ENCODE measurements at places on chromosomes 6 and 20.

GRCh38 chr20:2006452-2007361 lies 12.8 kb upstream of the PDYN start:
- peak; percentile 66 for DNase-seq

DNA sequence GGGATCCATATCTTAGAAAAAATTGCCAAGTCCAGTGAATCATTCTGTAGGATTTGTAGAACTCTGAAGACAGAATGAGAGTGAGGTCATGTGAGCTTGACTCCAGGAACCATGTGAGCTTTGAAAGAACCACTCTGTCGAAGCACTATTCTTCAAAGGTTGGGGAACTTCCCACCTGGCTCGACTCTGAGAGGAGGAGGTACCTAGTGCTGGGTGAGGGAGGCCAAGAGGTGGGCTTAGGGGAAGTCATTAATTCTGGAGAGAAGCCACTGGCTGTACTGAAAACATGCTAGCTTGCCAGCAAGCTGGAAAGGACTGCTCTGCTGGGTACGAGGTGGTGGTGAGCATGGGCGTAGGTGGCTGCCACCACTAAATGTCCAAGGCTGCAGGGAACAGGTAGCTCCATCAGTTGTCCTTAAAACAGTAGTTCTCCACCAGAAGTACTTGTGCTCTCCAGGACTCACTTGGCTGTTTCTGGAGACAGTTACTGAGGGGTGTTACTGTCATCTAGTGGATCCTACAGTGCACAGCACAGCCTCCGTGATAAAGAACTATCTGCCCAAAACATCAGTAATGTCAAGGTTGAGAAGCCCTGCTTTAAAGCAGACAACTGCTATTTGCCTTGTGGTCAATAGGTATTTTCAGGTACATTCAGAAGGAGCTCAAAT lies 34.7 kb upstream of the SYNJ2 start:
- peak; percentile 68 for DNase-seq

DNA sequence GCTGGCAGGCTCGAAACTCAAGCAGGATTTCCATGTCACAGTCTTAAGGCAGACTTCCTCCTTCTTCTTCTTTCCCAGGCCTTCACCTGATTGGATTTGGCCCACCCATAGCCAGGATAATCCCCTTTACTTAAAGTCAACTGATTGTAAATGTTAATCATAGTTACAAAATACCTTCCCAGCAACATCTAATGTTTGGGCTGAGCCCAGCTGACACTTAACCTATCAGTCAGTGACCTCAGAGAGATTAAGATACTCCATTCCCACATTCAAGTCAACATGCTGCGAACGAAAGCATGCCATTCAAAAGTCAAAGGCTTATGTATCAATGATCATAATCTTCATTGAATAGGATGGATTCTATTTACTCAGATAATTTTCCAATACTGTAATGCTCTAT lies 16.0 kb downstream of the MAP7 start:
- no peak for DNase-seq

DNA sequence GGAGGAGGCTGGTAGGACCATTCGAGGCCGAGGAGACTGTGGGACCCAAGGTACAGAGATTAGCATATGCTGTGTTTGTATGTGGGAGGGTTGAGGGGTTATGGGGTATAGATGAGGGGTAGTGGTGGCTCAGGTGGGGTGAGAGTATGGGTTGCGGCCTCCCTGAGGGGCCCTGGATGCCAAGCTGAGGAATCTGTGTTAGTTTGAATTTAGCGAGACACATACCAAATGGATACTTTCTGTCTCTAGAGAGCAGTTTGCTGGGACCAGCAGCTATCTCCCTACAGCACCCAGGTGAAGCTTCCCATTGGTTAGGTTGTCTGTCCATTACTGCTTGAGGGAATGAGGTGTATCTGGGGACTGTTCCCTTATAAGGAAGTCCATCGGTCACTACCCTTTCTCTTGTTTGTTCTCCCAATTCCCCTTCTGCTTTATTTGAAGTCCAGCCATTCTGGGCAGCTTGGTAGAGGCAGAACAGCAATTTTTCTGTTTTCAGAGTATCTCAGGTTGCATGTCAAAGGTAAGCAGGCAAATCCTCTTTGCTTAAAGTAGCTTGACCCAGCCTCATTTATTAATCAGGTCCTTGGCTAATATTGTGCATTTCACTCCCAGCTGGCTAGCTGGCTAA lies 15.2 kb downstream of the CHMP4B start:
- DNase-seq = no peak

DNA sequence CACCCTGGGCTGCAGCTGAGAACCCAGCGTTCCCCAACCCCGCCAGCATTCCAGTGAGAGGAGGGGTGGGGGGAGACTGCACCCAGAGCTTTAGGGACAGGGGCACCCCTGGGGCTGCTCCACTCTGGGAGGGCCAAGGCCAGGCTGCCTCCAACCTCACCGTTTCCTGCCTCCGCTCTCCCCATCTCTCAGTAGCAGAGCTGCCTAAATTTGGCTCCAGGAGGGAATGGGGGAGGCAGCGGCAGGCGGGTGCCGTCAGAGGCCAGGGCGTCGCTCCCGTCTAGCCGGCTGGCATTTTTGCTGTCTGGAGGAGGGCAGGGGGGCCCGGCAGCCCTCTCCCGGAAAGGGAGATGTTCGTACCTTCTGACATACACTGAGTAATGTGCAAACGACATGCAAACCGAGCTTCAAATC lies 46.6 kb downstream of the NOL4L start:
- no peak for DNase-seq

DNA sequence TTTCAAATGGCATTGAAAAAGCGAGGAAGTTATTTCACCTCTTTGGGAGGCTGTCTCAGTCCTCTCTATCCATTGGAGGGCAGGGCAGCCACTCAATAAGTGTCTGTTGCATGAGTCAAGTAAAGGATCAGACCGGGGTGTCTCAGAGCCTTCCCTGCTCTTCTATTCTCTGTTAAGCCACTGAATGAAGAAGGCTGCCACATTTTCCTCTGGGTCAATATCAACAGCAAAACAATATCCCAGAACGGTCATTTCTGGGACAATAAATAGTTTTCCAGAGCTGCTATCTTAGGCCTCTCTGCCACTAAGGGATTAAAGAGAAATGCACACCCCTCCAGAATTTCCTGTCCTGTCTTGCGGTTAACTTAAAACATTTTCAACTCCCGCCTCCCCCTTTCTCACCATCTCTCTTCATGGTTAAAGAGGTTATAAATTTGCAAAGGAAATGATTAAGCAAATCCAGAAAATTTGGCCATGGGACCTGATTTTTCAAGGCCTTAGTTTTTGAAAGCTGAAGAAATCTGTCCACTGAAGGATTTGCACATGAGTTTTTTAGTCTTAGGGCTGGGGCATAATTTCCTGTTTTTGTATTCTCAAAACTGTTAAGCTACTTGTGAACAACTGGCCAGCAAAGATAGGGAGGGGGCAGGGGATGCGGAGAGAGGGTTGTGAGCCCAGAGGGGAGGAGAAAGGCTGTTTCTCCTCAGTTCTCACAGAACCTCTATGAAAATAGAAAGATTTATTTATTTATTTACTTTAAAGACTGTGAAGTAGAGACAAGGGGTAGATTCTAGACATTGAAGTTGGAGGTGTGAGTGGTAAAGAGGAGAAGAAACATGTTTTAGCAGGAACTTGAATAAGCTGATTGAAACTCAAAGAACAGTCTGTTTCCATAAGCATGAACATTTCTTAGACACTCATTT lies 135.7 kb downstream of the BCAS1 start:
- DNase-seq = peak; percentile 40

DNA sequence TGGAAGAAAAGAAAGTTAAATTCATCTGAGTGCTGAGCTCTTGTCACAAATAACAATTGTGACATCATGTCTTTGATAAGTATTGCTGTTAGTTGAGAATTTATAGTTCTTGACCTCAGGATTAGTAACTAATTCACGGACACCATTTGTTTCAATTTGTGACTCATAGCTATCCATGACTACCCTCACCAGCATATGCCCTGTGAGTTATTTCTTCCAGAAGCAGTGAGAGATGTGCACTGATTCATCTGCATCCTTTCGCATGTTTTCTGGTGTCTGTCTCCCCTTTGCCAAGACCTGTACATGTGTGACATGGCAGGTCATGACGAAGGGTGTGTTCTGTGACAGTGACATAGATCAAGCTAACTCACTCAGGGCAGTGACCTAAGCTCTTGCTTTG lies 86.9 kb downstream of the SOBP start:
- no peak for DNase-seq

DNA sequence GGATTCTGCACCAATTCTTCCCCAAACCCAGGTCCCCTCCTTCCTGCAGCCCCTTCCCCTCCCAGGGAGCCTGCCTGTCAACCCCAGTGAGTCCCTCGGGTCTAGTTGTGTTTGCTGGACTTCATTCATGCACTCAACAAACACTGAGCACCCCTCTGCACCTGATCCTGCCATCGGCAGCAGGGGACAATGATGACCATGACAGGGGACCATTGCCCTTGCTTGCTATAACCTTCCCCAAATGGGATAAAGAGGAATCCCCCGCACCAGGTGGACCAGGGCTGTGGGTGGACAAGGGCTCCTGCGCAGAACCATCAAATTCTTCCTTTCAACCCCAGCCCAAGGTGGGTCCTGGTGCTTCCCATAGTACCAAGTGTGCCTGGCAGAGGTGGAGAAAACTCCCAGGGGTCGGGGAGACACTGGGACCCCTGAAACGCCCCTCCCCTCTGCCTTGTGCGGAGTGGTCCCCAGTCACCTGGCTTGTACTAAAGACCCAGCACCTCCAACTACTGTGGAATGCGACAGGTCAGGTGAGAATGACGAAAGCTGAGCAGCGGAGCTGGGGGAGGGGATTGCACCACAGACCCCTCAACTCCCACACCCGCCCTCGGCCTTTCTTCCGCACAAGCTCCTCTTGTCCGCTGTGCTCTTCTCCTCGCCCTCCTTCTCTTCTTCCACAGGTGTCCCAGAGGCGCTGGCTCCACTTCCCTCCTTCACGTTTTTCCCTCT lies 119.9 kb upstream of the ZNF217 start:
- no peak for DNase-seq

- DNase-seq = no peak
These were observed 64.0 kb downstream of the RSPO3 start for GRCh38 chr6:127182501-127182900.

DNA sequence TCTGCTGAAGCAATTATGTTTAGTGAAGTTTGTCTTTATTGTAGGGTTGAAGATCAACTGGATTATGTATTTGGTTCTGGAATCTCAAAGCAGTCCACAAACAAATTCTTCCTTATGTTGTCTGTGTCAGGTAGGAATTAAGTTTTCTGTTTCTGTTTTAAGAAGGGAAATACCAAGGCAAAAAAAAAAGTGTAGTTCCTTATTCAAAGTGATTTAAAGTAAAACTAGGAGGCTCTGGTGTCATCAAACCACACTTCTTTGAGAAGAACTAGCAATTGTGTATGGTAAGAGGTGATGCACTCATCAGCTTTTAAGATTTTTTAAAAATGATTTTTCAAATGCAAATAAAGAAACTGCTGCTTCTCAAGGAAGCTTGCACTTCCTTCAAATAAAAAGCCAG lies 1.9 kb downstream of the FAM135A start:
- DNase-seq = peak; percentile 27

Data from GM20000 (cell line).